Activated CD8-positive, alpha-beta memory T cell treated with anti-CD3 and anti-CD28 coated beads, Interleukin-2, amount 10 ng/mL, durations not matched to agents 7 days and 5 days (primary cell): ENCODE measurements at places on chromosomes 12 and 14.

DNA sequence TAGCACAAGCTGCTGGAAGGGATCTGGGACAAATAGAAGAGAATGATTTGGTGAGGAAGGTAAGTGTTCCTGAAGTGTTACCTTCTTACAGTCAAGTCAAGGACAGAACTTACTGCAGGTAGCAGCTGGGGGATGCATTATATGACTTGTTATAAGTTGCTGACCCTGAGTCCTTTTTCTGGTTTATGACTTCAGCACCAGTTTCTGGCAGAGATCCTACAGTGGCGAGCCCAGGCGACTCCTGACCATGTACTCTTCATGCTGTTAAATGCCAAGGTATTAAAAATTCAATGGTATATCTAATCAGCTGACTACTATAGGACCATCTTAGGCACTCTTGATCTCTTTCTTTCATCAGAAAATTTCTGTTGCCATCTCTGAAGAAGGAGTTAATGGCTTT is 45.1 kb upstream of the ATF1 start:
- no peak for DNase-seq

- DNase-seq, result no peak
These were observed 43.9 kb downstream of the SSPN start for GRCh38 chr12:26239122-26239851.

- no peak for DNase-seq
These were observed 98.1 kb downstream of the DDHD1 start for GRCh38 chr14:53055003-53055402.

DNA sequence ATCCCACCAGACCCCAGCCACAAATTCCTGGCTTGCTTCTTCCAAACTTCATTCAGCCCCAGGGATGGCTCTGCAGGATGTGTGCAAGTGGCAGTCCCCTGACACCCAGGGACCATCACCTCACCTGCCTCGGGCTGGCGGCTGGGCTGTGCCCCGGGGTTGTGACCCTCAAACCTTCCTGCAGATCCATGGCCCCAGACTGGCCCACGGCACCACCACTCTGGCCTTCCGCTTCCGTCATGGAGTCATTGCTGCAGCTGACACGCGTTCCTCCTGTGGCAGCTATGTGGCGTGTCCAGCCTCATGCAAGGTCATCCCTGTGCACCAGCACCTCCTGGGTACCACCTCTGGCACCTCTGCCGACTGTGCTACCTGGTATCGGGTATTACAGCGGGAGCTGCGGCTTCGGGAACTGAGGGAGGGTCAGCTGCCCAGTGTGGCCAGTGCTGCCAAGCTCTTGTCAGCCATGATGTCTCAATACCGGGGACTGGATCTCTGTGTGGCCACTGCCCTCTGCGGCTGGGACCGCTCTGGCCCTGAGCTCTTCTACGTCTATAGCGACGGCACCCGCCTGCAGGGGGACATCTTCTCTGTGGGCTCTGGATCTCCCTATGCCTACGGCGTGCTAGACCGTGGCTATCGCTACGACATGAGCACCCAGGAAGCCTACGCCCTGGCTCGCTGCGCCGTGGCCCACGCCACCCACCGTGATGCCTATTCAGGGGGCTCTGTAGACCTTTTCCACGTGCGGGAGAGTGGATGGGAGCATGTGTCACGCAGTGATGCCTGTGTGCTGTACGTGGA is at the start of gene PSMB11:
TSS of gene PSMB11 (plus strand) at position 51 of the 804 bp plus-strand sequence. CDS start at position 65, 14 bp downstream.
- no peak for DNase-seq

DNA sequence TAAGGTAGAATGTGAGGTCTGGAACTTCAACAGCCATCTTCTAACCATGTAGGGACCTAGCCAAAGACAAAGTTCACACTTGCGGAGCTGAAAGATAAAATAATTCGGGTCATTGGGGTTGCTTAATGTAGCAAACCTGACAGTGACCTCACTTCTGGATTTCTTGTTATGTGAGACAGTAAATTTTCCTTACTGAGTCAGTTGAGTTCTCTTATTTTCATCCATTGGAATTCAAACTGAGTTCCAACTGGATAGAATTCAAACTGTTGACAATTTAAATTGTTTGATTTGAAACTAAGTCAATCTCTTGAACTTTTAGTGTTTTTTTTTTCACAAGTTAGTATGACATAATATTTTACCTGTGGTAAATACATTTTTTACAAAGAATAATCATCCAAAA is 406.5 kb downstream of the ADAMTS20 start:
- DNase-seq, result no peak

- no peak for DNase-seq
These were observed 256.1 kb downstream of the APAF1 start for GRCh38 chr12:98901189-98901588.

DNA sequence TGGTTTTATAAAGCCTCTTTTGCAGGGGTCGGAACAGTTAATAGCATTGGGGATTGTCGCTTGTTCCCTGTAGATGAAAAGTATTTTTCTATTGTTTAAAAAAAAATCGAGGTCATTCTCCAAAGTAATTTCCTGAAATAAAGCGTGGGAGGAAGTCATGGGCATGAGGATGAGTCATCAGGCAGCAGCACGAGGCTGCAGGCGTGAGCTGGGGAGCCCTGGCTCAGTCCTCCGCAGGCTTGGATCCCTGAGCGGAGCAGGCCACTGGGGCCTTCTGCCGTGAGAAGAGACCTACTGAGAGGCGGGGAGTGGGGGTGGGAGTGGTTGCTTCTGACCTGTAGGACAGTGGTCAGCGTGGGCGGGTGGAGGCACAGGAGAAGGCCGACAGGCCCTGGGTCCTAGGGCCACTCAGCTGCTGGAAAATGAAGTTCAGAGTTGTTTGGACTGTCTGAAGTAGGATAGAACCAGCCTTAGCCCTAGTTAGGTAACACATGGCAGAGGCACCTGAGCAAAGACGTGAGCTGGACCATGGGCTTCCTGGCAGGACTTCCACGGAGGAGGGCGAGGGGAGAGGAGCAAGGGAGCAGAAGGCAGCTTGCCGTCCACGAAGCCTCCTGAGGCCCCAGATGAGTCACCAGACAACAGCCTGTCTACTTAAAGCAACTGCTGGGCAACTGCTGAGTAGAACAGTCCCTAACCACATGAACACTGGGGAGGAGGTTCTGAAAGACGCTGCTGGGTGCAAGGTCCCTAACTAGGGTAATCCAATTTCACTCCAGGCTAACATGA is 21.1 kb upstream of the LGALS3 start:
- DNase-seq, result peak; percentile 74

DNA sequence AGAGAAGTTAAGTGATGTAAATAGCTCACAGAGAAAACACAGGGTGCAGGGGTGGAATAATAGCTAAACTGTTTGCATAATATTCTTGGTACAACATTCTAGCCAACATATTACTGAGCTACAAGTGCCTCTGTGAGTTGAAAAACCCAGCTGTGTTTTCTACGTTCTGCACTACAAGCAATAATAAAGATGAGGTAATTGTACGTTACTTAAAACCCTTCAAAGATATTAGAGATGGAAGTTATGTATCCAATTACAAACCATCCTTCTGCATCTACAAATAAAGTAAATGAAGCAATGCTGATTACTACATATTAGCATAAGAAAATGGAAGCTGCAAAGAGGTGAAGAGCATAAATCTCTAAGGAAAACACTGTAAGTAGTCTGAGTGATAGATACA is 271.4 kb downstream of the SSPN start:
- DNase-seq, result no peak

GRCh38 chr14:74919421-74920165 is 3.5 kb downstream of the RPS6KL1 start:
- no peak for DNase-seq

DNA sequence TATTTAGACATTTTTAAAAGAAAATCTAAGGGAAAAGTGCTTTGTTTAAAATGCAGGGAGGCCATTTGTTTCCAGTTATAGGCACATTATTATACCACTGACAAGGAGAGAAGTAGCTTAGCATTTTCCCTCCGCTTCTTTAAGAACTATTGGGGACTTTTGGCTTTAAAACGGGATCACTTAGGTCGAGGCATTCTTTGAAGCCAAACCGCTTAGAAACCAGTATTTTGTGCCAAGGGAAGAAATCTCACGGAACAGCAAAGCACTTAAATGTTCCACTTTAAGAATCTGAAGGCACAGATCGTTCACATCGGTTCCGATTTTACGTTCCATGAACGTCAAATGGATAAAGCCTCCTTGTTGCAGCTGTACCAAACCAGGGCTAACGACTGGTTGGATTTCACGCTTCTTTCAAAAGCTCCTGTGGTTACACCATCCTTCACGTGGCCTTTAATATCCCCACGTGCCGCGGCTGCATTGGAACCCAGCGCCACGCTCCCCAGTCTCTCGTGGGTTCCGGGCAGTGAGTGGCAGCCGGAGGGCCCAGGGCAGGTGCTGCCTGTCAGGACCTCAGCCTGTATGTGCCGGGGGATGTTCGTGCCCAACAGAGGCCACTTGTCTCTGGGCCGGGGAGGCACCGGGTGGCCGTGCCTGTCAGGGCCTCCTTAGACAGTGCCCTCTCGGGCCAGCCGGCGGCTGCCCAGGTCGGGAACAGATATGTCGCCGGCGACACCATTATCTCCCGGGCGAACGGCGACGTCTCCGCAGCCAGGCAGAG is 195.4 kb downstream of the KIF26A start:
- no peak for DNase-seq

GRCh38 chr12:51870504-51870903 is 17.4 kb upstream of the ANKRD33 start:
- DNase-seq, result no peak

DNA sequence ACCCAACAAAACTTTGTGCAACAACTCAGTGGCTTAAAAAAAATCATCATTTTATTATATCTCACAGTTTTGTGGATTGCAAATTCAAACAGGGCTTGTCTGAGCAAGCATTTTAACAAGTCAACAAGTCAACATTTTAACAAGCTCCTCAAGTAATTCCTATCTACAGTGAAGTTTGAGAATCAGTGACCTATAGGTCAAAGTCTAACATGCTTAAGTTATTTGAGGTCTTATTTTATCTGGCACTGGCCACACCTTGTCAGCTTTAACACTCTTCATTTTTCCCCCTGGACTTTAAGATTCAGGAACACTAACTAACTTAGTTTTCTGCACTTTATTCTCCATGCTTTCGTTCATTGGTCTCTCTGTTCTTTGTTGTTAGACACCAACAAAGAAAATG is 71.2 kb upstream of the PELI2 start:
- DNase-seq, result no peak
